ENCODE measurements at places on chromosomes 7 and 10. TPM values are rescaled to one million over a fixed set of nuclear protein-coding genes. Genes with fewer than 3 reads are reported as not detected.

Gene CLDN3
- not detected for total RNA-seq

Gene BLNK
- 3.6 TPM for total RNA-seq

Gene SPDYE8
- total RNA-seq = not detected

Gene ARHGEF35
- total RNA-seq = 1.2 TPM

Gene C10orf53
- total RNA-seq = not detected

Gene PDK4
- 1.2 TPM for total RNA-seq

Gene PRLHR
- under 0.01 TPM for total RNA-seq

Measured in mononuclear cell (primary cell).